ENCODE measurements at places on chromosomes 2 and 18.

DNA sequence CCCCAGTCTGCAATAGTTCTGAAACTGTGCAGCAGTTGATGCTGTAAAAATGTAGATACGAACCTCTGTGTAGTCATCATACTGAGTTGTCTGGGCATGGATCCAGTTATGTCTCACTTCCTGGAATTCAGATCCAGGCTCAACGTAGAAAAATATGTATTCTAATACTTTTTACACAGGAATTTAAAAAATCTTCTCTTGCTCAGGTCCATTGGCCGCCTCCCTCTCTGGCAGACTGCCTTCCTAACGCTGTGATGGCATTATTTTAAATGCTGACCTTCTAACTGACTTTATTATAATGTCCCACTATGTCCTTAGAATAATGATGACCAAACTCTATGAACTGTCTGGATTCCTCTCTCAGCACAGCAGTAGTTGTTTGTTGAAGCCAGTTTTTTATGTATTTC, 119.6 kb downstream of the FEZ2 start:
- DNase-seq = no peak

GRCh38 chr2:230220347-230220969, 674 bp upstream of the SP110 start:
- DNase-seq = no peak

DNA sequence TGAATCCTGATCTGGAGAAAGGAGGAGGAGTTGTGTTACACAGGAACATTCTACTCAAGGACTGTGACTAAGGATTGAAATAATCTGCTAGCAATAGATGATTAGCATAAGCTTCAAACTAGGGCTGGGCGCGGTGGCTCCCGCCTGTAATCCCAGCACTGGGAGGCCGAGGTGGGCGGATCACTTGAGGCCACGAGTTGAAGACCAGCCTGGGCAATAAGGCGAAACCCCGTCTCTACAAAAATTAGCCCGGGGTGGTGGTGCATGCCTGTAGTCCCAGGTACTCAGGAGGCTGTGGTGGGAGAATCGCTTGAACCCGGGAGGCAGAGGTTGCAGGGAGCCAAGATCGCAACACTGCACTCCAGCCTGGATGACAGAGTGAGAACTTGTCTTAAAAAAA, 1.5 kb downstream of the TRMT61B start:
- DNase-seq = no peak

DNA sequence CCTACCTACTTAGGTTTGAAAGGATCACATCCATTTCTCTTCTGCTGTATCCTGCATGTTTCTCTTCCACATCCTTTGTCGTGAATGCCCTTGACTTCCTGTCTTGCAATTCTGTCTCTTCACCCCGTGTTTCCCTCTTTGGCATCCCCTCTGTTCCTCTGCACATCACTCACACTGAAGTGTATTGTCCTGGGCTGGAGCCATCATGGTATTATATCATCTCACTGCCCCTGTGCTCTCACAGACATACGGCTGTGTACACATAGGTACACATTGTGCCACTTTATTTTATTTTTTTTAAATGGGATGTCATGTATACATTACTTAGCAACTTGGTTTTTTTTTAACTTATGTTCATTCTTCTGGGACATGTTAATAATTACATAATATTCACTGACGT, 291.6 kb downstream of the ALPK2 start:
- DNase-seq = no peak

DNA sequence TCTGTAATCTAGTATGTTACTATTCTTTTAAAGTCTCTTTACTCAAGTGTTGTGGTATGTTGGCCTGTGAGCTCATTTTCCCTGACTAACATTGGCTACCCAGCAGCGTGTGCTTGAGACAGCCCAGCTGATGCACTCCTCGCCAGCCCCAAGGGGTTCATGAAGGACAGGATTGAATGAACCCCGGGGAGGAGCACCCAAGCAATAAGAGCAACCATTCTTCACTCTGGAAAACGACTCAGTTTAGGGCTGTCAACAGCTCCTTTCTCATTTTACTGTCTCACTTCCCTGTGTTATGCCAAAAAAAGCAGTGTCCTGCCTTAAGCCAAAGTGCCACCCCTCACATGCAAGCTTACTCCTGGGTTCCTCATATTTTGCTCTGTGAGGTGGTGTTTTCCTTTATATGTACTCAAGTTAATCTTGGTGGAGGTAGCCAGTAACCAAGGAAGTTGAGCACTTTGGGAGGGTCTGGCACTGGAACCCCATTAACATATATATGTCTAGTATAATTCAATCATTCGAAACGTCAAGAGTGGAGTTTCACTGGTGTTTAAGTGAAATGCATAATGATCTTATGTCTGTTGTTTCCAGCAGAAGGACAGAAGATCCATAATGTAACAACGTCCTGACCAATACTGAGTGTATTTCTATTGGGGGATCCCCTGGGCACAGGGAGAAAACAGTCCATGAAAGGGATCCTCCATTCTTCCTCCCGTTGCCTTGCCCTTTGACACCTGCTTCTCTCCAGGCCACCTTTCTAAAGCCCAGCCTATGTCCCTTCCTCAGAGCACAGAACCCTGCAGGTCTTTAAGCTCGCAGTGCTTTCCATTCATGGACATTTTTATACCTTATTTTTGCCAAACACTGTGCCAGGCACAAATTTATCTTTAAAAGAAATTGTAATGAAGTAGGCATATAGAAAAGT, 43.2 kb downstream of the ATIC start:
- no peak for DNase-seq

DNA sequence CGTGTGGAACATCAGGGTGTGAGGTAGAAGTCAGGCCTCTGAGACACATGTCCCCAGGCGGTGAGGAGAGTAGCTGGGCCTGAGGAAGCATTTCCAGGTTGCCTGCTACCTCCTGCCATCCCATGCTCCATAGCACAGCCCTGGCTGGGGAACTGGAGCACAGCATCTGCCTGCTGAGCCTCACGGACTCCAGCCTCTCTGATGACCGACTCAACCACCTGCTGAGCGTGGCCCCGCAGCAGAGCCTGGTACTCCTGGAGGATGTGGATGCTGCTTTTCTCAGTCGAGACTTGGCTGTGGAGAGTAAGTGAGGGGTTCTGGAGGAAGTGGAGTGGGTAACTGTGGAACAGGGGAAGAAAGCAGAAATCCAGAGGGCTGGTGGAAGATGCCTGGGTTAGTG, 2.9 kb downstream of the BCS1L start:
- DNase-seq = no peak

DNA sequence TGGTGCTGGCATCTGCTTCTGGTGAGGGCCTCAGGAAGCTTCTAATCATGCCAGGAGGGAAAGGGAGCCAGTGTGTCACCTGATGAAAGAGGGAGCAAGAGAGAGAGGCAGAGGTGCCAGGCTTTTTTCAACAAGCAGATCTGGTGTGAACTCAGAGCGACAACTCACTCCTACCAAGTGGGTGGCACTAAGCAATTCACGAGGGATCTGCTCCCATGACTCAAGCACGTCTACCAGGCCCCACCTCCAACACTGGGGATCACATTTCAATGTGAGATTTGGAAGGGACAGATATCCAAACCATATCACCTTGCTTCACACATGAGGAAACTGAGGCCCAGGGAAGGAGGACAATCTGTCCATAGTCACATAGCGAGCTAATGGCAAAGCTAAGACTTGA, 19.1 kb downstream of the FABP1 start:
- no peak for DNase-seq

DNA sequence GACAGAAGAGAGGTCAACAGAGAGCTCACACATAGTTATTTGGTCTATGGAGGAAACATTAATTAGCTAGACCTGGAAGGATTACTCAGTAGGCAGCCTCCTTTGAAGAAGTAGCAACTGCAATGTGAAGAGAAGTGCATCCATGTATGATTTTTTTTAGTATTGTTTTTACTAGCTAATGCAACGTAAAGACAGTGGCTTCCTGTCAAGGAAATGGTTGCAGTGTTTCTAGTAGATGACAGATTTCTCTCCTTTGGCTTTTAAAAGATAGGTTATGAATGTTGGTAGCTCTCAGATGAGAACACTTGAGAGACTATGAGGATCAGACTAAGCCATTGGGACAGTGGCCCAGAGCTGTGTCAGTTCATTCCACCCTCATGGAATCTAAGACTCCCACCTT, 175.8 kb downstream of the AGPS start:
- no peak for DNase-seq

- DNase-seq = no peak
Measured at GRCh38 chr2:216776066-216776850, 80.9 kb upstream of the IGFBP5 start.

GRCh38 chr18:27206411-27206810, 21.3 kb upstream of the CHST9 start:
- no peak for DNase-seq

DNA sequence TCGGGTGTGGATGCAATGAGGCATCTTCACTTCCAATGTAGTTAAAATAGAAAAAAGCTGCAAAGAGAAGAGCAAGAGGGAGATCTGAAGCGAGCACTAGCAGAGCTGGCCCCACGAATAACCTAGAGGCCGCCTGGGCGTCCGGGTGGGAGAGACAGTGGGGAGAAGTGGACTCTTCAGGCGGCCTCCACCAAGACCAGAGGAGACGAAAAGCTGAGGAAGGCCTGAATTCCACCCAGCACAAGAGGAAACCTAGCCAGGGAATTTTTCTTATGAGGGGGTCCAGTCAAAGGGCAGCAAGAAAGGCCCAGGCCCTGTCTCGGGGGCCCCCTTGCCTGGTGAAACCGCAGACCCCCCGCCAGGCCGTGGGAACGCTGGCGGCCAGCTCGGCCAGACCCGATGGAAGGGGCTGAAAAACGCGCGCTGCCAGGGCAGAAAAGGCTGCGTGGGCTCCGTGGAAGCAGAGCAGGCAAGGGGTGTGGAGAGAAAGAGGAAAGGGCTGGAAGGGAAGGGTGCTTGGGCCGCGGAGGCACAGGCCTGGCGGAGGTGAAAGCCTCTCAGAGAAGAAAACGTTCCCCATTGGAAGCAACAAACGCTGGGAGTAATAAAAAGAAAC, 69.2 kb downstream of the KCTD1 start:
- no peak for DNase-seq

- no peak for DNase-seq
Measured at GRCh38 chr2:217685255-217685605, 317.6 kb downstream of the TNS1 start.

- DNase-seq = no peak
Measured at GRCh38 chr2:187879491-187879890, 325.3 kb upstream of the TFPI start.

DNA sequence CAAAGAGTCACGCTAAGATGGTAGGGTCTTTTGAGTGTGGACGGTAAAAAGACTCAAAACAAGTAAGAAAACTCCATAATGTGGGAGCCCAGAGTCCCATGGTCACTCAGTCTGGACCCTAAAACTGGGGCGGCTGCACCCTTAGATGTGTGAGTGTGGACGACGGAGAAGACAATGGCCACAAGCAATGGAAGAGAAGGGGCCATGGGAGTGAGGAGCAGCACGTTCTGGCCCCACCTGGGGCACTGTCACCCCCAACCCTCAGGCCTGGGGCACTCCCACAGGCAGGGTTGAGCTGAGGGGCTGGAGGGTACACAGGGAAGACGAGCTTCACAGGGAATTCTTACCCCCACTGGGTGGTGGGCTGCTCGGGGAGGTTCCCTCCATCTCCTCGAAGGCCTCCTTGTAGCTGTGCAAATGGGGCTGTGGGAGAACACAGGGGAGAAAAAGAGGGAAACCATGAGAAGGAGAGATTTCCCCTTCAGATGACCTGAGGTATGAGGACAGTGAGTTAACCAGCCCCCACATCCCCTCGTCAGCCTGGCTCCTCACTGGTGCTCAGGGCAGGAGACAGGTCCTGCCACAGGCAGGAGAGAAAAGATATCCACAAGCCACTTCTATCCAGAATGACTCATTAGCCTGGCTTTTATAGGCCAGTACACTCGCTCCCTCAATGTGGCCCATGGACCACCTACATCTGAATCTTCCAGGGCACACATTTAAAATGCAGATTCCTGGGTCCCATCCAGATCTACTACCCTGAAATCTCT, 167.9 kb downstream of the TNS1 start:
- no peak for DNase-seq

- no peak for DNase-seq
Measured at GRCh38 chr2:239669181-239669898, 268.5 kb upstream of the HDAC4 start.

- no peak for DNase-seq
Measured at GRCh38 chr18:29753379-29753778, 1289.2 kb downstream of the DSC3 start.

GRCh38 chr2:106664669-106665068, 177.5 kb downstream of the CD8B2 start:
- DNase-seq = no peak

GRCh38 chr18:59308938-59309260, 9.6 kb downstream of the CPLX4 start:
- DNase-seq = no peak

DNA sequence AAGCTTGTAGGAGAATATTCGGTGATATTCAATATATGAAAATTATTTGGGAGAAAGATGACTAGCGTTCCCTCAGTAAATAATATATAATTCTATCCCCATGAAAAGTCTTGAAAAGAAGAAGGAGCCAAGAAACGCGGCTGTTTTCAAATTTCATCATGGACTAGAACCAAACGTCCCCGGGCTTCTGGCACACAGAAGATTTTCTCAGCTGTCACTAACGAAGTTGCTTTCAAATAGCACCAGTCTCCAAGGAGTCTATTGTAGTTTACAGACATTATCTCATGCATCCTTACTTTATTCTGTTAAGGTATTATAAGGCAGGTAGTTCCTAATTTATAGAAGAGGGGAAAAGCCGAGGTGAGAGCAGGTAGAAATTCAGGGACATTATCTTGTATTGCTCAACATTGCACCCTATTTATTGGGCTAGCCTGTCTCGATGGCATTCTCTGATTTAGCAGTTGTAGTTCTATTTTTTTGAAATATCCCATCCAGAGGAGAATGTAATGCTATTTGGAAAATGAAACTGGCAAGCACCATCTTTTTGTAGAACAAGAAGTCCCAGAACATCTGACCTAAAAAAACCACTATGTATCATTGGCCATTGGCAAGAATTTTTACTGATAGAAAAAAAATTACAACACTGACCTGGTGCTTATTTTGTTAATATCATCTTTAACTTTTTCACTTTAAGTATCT, 198.1 kb upstream of the RASGRP3 start:
- DNase-seq = no peak

GRCh38 chr2:239268082-239268481, 132.7 kb downstream of the HDAC4 start:
- no peak for DNase-seq

Data from activated CD4-positive, alpha-beta T cell treated with anti-CD3 and anti-CD28 coated beads for 4 hours (primary cell).